Aorta (tissue), 5 donors: ENCODE measurements at places on chromosomes 2 and 18.

GRCh38 chr2:66957198-66957597, 439.9 kb upstream of the ETAA1 start:
- no peaks in the 10 kb centered on the region for H3K4me1 ChIP-seq
- H3K36me3 ChIP-seq = no peaks in the 10 kb centered on the region
- H3K27ac ChIP-seq = no peak overlapping the region
- H3K27me3 ChIP-seq = no peaks in the 10 kb centered on the region
- DNase-seq = no peak

- no peak overlapping the region for H3K27ac ChIP-seq
- H3K4me3 ChIP-seq = no peak overlapping the region
- no peaks in the 10 kb centered on the region for H3K27me3 ChIP-seq
These were observed 125.2 kb upstream of the HDAC4 start for GRCh38 chr2:239526038-239526437.

- DNase-seq = no peak
- H3K36me3 ChIP-seq = no peaks in the 10 kb centered on the region
- H3K4me3 ChIP-seq = no peak overlapping the region
These were observed 258.7 kb downstream of the LRP1B start for GRCh38 chr2:141871913-141872634.

DNA sequence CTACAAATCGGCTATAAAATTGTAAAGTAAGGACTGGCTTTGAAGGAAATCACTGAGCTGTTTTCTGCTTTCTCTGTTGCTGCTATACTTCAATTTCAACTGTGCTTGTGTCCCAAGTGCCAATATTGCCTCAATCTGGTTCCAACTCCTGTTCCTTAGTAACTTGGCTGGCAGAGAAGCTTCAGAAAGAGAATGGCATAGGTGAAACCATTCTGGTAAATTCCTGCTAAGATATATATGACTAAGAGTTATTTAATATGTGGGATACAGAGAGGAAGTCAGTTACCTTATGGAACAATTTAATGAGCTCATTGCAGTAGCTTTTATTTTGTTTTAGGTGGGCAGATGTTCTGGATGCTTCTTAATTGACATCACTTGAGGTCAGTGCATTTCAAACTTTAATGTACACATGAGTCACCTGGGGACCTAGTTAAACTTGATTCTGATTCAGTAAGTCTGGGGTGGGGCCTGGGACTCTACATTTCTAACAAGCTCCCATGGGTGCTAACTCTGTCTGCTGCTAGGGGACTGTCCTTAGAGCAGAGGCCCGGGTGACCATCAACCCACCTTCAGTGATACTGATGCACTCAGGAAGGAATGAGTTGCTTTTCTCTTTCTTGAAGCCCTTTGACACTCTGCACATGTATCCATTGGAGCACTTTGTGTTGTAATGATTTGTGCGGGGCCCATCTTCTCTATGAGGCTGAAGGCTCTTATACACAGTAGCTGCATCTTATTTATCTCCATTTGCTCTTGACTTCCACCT, 47.6 kb downstream of the LIPG start:
- no peak overlapping the region for H3K27ac ChIP-seq
- no peak overlapping the region for H3K4me3 ChIP-seq
- no peaks in the 10 kb centered on the region for H3K27me3 ChIP-seq
- no peak for DNase-seq
- no peaks in the 10 kb centered on the region for H3K4me1 ChIP-seq

DNA sequence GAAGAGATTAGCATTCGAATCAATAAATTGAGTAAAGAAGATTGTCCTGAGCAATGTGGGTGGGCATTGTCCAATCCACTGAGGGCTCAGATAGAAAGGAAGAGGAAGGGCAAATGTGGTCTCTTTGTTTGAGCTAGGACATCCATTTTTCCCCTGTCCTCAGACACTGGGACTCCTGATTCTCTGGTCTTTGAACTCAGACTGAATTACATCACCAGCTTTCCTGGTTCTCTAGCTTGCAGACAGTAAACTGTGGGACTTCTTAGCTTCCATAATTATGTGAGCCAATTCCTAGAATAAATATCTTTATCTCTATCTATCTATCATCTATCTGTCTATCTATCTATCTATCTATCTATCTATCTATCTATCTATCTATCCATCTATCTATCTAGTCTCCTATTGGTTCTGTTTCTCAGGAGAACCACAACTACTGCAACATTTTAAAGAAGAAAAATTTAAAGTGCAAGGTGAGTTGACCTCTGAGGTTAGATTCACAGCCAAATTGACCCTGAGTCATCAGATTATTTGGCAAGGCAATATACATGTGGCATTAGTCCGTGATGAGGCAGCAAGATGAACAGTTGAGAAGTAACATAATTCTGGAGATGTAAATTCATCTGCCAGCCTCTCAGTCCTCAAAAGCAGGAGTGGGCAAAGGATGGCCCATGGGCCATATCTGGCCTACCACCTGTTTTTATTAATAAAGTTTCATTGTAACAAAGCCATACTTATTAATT, 191.4 kb downstream of the PDE11A start:
- H3K27ac ChIP-seq = no peak overlapping the region
- no peaks in the 10 kb centered on the region for H3K27me3 ChIP-seq
- DNase-seq = no peak

- no peaks in the 10 kb centered on the region for H3K4me1 ChIP-seq
- no peak within 1 kb of the TSS for H3K27ac ChIP-seq
- H3K36me3 ChIP-seq = no peaks in the 10 kb centered on the region
- no peak within 1 kb of the TSS for H3K4me3 ChIP-seq
- no peak for DNase-seq
These were observed at the start of gene FER1L5 for GRCh38 chr2:96642564-96643360. Gene FER1L5 (plus strand): TSS chr2:96642764. CDS start chr2:96642837, 73 bp downstream.

GRCh38 chr2:190512539-190513095, 21.9 kb downstream of the NEMP2 start:
- H3K36me3 ChIP-seq = no peaks in the 10 kb centered on the region
- H3K4me1 ChIP-seq = no peaks in the 10 kb centered on the region
- no peak overlapping the region for H3K4me3 ChIP-seq
- no peak for DNase-seq
- no peak overlapping the region for H3K27ac ChIP-seq

GRCh38 chr2:99153921-99154604, 679 bp downstream of the TSGA10 start:
- H3K4me3 ChIP-seq = peak overlapping the region; percentile 66
- no peaks in the 10 kb centered on the region for H3K36me3 ChIP-seq
- H3K4me1 ChIP-seq = no peaks in the 10 kb centered on the region
- no peak overlapping the region for H3K27ac ChIP-seq
- no peak for DNase-seq

- no peaks in the 10 kb centered on the region for H3K4me1 ChIP-seq
- H3K27ac ChIP-seq = no peak overlapping the region
These were observed 3.1 kb downstream of the EFR3B start for GRCh38 chr2:25044990-25045389.
